ENCODE measurements at places on chromosomes 12 and 14.
A peak's percentile ranks its signal among the peaks of the same experiment; 100 is the strongest.

GRCh38 chr12:69553628-69554248 lies 31.5 kb upstream of the CCT2 start:
- peak; percentile 25 for DNase-seq

DNA sequence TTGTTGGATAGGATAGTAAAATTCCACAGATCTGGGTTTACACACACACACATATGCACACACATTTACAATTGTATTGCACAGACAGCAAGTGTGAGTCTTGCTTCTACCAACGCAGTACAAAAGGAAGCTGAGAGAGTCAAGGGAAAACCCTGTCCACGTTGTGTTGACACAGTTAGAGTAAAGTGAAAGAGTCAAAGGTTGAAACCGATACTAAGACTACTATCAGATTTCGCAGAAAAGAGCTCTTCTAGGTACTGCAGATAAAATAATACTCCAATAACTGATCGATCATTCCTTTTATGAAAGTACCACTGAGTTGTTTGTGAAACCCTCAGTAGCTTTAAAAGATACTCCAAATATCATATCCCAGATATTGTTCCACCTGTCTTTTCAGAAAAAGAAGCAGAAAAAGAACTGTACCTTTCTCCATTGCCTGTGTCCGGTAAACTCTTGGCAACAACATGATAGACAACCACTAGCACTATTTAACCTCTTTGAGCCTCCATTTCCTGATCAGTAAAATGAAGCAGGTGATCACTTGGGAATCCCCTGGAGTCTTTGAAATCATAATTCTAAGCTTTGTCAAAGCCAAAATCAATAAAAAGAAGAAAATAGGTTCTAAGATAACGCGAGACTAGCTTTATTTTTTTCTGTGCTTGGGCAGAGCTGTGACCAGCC lies 224.6 kb upstream of the FOXN3 start:
- no peak for DNase-seq

GRCh38 chr12:9634969-9635754 lies 27.4 kb upstream of the KLRB1 start:
- DNase-seq = no peak

GRCh38 chr12:27344246-27344645 lies 11.6 kb downstream of the BMAL2 start:
- DNase-seq = no peak

- DNase-seq = peak; percentile 24
Observed at GRCh38 chr12:109736552-109737108, 23.0 kb downstream of the FAM222A start.

DNA sequence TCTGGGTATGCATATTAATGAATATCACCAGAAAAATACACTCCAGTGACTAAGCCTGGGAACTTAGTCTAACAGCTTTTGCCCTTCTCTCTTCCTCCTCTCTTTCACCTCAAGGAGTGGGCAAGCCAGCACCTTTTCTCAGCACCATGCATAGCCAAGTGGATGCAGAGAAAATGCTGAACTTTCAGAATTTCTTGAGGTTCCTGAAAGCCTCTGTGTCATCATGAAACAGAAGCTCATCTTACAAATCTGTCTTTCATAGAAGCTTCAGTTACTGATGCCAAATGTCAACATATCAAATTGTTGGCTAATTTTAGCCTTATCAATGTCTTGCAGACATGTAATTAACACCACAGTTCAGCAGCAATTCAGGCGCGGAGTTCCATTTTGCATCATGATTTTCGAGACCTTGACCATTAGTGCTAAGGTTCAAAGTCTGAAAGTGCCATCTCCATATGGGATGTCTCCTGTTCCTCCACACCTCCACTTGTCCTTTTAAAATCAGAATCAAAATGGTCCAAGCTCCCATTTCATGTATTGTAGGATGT lies 51.1 kb upstream of the RPH3A start:
- DNase-seq = no peak

GRCh38 chr14:84323978-84324377 lies 1206.0 kb upstream of the FLRT2 start:
- DNase-seq = no peak

- no peak for DNase-seq
Observed at GRCh38 chr12:68163560-68164081, 4.1 kb upstream of the IFNG start.

GRCh38 chr12:110935588-110935987 lies 15.2 kb upstream of the MYL2 start:
- DNase-seq = no peak

- DNase-seq = no peak
Observed at GRCh38 chr12:71222436-71222835, 64.6 kb upstream of the TSPAN8 start.

- no peak for DNase-seq
Observed at GRCh38 chr12:10615532-10615931, 2.1 kb upstream of the MAGOHB start.

GRCh38 chr12:98402091-98402490 lies 113.3 kb upstream of the TMPO start:
- no peak for DNase-seq

DNA sequence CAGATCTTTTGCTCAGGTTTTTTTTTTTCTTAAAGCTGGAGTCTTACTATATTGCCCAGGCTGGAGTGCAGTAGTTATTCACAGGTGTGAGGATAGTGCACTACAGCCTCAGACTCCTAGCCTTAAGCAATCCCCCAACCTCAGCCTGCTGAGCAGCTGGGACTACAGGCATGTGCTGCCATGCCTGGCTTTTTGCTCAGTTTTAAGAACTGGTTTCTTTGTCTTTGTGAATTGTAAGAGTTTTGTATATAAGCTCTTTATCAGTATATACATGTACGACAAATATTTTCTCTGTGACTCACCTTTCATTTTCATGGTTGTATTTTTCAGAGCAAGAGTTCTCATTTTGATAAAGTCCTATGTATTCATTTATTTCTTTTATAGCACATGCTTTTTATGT lies 33.3 kb upstream of the C2CD5 start:
- DNase-seq = no peak

DNA sequence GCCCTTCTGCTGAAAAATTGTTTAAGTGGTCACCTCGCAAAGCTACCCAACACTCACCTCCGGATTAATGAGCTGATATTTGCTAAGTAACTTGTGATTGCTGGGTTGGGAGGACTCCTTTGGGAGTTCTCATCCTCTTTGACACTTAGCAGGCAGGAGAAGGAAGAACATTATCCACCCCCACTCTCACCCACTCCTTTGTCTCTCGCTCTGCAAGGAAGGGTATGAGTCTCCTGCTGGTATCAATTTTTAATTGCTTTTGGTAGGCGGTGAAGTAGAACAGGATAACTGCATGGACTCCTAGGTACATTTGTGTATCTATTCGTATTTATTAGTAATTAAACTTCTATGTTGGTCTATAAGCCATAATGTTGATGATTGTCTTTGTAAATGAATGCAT lies 6.9 kb upstream of the ABHD12B start:
- no peak for DNase-seq

- no peak for DNase-seq
Observed at GRCh38 chr14:89957791-89958190, 2.1 kb downstream of the TDP1 start.

DNA sequence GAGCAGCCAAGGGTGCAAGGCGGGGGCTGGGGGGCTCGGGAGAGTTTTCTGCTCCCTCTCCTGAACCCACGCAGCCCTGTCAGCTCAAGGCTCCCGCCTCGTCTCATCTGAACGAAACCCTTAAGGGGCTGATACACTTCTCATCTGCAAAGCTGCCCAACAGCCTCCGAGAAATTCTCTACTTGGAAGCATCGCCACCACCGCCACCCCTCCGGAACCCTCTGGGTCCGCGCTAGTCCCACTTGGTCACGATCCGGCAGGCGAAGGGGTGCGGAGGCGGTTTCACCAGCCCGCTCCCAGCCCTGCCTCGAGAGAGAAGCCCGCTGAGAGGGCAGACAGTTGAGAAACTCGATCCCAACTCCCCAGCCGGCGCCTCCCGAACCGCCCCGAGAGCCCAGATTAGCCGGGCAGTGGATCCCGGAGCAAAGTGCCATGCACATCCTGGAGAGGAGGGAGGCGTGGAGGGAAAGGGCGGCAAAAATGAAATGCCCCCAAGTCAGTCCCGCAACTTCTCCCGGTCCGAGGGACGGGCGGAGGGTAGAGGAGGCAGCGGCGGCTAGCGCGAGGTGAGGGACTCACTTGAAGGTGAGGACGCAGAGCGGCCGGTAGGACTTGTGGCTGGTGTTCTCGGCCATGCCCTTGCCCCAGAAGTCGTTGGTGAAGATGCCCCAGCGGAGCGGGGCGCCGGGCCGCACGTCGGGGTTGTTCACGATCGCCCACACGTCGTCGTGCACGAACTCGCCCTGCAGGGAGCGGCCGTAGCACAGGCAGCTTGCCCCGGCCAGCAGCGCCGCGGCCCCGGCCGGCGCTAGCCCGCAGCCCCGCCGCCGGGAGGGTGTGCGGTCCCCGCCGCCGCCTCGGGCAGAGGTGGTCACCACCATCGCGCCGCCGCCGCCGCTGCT lies 620 bp downstream of the TMTC1 start:
- peak; percentile 49 for DNase-seq

GRCh38 chr12:5172886-5173285 lies 129.2 kb downstream of the KCNA5 start:
- no peak for DNase-seq

Data from HEK293T (cell line).